Caco-2 (cell line): ENCODE measurements at places on chromosomes 5 and 9. TPM values are rescaled to one million over a fixed set of nuclear protein-coding genes. Genes with fewer than 3 reads are reported as not detected.

DNA sequence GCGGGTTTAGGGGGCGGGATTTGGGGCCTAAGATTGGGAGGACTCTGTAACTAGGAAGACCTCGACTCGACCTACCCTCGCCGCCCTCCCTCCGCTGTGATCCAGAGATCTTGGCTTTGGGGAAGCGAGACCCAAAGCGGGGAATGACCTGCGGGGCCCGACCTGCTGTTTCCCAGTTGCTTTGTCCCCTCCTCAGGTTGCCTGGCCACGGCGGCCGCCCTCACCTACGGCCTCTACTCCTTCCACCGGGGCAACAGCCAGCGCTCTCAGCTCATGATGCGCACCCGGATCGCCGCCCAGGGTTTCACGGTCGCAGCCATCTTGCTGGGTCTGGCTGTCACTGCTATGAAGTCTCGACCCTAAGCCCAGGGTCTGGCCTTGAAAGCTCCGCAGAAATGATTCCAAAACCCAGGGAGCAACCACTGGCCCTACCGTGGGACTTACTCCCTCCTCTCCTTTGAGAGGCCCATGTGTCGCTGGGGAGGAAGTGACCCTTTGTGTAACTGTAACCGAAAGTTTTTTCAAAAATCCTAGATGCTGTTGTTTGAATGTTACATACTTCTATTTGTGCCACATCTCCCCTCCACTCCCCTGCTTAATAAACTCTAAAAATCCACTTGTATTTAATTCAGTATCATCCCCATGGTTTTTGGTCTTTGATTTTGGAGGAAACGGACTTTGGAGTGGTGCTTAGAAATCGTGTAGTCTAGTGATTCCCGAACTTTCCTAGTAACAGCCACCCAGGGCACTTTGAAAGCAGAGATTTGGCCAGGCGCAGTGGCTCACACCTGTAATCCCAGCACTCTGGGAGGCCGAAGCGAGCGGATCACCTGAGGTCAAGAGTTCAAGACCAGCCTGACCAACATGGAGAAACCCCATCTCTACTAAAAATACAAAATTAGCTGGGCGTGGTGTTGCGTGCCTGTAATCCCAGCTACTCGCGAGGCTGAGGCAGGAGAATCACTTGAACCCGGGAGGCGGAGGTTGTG lies 878 bp downstream of the HIGD2A start:
- peak overlapping the region; percentile 98 for H3K27ac ChIP-seq
- DNase-seq: no peak
- peaks cover 4% of the 10 kb centered on the region; the same call in 1 of the 2 replicates for H3K4me1 ChIP-seq

- no peak for DNase-seq
- peaks cover 19% of the 10 kb centered on the region for H3K4me1 ChIP-seq
- H3K27me3 ChIP-seq: no peaks in the 10 kb centered on the region
- H3K36me3 ChIP-seq: no peaks in the 10 kb centered on the region
- H3K4me3 ChIP-seq: no peak overlapping the region
These were observed 2.5 kb upstream of the SPRY4 start for GRCh38 chr5:142327111-142327842.

DNA sequence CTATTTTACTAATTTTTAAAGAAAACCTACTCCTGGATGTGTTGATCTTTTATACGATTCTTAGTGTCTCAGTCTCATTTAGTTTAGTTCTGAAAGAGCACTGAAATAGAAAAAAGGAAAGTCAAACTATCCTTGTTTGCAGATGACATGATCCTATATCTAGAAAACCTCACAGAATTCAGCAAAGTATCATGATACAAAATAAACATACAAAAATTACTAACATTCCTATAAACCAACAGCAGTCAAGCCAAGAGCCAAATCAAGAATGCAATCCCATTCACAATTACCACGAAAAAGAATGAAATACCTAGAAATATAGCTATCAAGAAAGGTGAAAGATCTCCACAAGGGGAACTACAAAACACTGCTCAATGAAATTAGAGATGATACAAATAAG lies 225.8 kb upstream of the CDH18 start:
- no peaks in the 10 kb centered on the region for H3K27me3 ChIP-seq
- no peak overlapping the region for H3K4me3 ChIP-seq
- no peak overlapping the region for H3K27ac ChIP-seq
- H3K4me1 ChIP-seq: no peaks in the 10 kb centered on the region
- H3K36me3 ChIP-seq: no peaks in the 10 kb centered on the region

DNA sequence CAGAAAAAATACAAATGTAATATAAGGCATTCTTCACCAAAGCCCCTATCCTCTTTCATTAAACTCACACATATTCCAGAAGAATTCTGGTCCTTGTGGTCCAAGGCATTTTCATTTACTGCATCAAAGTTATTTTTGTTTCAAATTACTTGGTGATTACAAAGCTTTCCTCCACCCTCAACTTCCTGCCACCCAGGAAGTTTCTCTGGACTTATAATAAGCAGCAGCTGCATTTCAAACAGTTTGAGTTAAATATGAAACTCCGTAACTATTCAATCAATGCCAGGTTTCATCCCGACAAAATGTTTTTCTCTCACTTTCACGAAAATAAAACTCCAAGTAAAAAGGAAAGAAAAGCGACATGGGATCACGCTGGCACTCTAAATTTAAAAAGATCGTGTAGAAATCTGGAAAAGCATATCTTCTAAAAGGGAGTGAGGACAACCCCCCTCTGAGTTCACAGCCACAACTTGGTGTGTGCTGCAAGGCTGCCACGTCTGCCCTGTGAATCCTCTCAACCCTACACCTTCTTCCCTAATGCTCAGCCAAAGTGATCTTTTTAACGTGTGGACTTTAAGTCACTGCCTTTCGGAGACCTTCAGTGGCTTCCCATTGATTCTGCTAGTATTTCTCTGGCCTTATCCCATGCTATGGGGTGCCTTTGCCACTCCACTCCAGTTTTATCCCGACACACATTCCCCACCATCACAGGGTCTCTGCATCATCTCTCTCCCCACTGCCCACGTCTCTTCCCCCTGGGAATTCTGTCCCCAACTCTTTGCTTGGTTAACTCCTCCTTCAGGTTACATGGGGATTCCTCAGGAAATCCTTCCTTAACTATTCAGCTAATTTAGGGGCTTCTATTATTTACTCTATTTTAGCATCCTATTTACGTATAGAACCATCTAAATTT lies 91.1 kb upstream of the CER1 start:
- no peak for DNase-seq
- no peak overlapping the region for H3K27ac ChIP-seq
- no peak overlapping the region for H3K4me3 ChIP-seq
- no peaks in the 10 kb centered on the region for H3K4me1 ChIP-seq

DNA sequence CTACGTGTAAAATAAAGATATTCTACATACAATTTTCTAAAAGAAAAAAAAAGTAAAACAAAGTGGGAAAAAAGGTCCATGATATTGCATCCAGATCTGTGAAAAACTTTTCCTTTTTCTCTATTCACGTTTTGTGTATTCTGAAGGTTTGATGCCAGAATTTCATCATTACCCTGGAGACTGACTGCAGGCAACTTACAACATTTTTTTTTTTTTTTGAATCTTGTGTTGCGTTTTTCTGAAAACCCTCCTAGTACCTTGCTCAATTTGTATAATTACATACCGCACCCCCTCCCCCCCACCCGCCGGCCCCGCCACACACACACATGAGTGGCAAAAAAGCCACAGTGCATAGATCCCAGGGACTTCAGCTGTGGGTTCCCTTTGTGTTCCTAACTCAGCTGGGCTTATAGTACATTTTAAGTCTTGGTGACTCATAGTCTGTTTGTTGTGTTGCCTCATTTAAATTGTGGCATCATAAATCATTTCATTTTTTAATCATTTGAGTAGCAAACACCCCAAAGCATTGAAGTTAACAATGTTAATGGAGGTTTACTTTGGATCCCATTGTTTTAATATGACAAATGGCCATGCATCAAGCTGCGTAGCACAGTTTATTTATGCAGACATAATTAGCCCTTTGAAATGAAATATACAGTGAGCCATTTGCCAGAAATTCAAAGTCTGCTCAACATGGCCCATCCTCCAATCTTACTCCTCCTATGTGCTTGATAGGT lies 36.0 kb downstream of the PRDM6 start:
- H3K27ac ChIP-seq: no peak overlapping the region
- no peak overlapping the region for H3K4me3 ChIP-seq
- no peaks in the 10 kb centered on the region for H3K36me3 ChIP-seq
- H3K27me3 ChIP-seq: no peaks in the 10 kb centered on the region
- peaks cover 2% of the 10 kb centered on the region for H3K4me1 ChIP-seq
- no peak for DNase-seq

- H3K4me3 ChIP-seq: no peak overlapping the region
- no peak for DNase-seq
- no peaks in the 10 kb centered on the region for H3K36me3 ChIP-seq
- H3K27me3 ChIP-seq: no peaks in the 10 kb centered on the region
These were observed 43.0 kb downstream of the AGXT2 start for GRCh38 chr5:35004771-35005170.

- no peak for DNase-seq
- no peak overlapping the region for H3K27ac ChIP-seq
- no peaks in the 10 kb centered on the region for H3K36me3 ChIP-seq
These were observed 16.4 kb upstream of the SMIM15 start for GRCh38 chr5:61178702-61179101.

- no peaks in the 10 kb centered on the region for H3K36me3 ChIP-seq
- H3K27me3 ChIP-seq: no peaks in the 10 kb centered on the region
- no peak for DNase-seq
These were observed 226.5 kb upstream of the MAP3K1 start for GRCh38 chr5:56588636-56589480.

- H3K27ac ChIP-seq: no peak overlapping the region
- H3K36me3 ChIP-seq: no peaks in the 10 kb centered on the region
- no peak overlapping the region for H3K4me3 ChIP-seq
These were observed 140.8 kb downstream of the TSSK1B start for GRCh38 chr5:113293975-113294310.

GRCh38 chr5:75716715-75717081 lies 539 bp downstream of the POC5 start:
- DNase-seq: peak; percentile 18
- no peaks in the 10 kb centered on the region for H3K36me3 ChIP-seq
- H3K27ac ChIP-seq: peak overlapping the region; percentile 98
- H3K27me3 ChIP-seq: no peaks in the 10 kb centered on the region
- peak overlapping the region; percentile 86 for H3K4me3 ChIP-seq
- H3K4me1 ChIP-seq: 0 out of 2 replicates have a peak, but pooled peaks cover 6% of the 10 kb centered on the region

Gene FSTL4
- total RNA-seq: 2.5 and 2.7 TPM in 2 replicates
